ENCODE measurements at places on chromosomes 3 and 15.
A peak's percentile ranks its signal among the peaks of the same experiment; 100 is the strongest.

- no peak for DNase-seq
Observed at GRCh38 chr3:32850226-32850625, 32.4 kb downstream of the TRIM71 start.

DNA sequence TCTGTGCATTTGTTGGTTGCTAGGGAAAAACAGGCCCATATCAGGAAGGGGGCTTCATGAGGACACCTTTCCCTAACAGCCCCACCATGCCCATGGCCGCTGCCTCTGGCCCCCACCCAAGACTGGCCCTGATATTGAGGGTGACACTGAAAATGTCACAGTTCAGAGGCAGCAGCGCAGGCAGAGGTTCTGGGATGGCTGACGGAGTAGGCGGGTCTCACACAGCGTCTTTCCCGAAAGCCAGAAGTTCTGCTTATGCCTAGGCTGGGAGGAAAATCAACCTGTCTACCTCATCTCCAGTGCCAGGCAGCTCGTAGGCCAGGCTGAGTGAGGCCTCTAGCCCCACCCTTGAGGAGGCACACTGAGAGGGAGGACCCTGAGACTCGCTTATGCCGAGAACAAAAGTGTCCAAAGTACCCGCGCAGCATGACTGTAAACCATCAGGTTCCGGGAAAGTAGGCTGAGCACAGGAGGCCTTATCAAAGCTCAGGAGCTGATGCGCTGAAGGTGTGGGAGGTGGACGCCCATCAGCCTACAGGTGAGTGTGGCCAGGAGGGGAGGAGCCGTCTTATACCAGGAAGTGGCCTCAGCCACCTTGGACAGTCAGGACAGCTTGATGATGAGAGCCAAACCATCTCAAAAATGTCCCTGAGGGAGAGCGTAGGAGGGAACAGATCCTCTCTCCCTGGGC is 27.5 kb downstream of the GRAMD2A start:
- DNase-seq, result no peak

DNA sequence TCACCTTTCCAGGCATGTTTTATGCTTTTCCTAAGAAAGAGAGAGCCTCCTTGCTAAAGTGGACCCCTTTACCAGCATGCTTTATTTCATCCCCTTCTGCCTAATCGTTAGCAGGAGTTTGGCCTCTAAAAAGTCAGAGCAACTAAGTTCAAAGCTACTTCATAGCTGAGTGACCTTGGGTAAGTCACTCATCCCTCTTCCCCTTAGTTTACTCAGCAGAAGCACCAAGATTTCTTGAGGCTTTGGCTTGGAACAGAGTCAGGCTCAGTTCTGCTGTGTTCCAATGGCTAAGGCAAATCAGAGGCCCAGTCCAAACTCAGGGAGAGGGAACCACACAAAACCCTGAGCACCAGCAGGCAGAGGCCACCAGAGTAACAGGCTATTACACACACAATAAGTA is 254.9 kb downstream of the TJP1 start:
- DNase-seq, result no peak

DNA sequence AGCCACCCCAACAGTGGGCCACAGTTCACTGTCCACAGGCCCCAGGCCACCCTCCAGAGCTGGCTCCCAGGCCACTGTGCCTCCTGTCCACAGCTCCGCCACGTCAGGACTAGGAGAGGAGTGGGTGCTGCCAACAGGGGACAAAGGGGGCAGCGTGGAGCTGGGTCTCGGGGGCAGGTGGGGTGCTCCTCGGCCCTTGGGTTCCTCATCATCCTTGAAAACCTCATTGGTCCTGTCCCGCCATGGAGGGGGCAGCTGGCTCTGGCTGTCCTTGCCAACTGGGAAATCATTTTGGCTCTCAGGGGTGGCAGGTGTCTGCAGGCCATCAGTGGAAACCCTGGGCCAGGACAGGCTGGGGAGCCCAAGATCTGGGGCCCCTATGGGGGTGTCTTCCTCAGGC is 45.2 kb downstream of the ADAMTS7 start:
- no peak for DNase-seq

GRCh38 chr15:90680371-90680935 is 36.7 kb upstream of the BLM start:
- peak; percentile 79 for DNase-seq

- no peak for DNase-seq
Observed at GRCh38 chr3:153247331-153248330, 85.6 kb downstream of the RAP2B start.

DNA sequence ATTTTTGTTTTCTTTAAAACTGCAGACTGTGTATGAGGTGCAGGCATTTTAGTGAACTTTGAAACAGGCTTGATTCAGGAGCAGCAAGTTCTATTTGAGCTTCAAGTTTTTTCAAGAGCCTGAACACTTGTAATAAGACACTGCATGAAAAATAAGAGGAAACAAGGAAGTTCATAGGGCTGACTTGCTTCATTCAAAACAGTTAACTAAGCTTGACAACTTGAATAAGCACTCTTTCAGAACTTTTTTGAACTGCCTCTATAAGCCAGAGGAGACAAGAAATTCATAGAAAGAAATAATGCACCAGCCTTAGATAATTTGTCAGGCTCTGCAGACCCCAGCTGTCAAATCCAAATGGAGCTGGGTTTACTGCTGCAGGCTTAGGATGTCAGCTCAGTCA is 130.2 kb downstream of the SSR3 start:
- no peak for DNase-seq

Data from AG08396 (cell line).